ENCODE measurements at places on chromosomes 6 and 20.
A peak's percentile ranks its signal among the peaks of the same experiment; 100 is the strongest.

DNA sequence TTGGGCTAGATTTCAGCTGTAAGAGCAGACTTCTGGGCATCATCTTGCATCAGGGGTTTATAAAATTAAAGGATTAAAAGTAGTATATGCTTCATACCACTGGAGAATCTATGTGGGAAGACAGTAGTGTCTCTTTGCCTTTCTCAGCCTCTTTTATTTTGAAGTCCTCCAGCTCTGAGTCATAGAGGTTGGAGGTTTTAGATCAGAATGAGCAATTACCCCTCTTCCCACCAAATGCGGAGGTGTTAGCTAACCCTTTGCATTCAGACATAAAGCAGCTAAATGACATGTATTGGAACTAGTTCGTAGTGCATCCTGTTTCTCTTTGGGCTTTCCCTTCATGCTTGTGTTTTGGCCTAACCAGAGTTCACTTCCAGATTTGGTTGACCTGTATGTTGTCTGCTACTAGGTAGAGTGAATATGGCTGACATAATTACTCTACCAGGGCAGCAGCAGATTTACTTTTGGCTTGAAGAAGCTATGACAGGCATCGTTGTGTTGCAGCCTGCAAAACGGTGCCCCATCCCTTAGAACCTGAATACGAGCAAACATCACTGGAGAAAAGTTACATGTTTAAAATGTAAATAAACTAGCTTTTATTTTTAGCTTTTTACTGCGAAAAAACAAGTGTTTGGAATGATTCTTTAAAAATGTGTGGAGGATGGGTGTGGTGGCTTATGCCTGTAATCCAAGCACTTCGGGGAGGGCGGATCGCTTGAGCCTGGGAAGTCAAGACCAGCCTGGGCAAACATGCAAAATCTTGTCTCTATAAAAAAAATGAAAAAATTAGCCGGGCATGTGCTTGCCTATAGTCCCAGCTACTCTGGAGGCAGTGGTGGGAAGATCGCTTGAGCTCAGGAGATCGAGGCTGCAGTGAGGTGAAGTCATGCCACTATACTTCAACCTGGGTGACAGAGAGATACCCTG, 82.2 kb downstream of the MYO6 start:
- no peak for DNase-seq

- DNase-seq: peak; percentile 65
Measured at GRCh38 chr6:56359201-56359899, 112.0 kb upstream of the COL21A1 start.

GRCh38 chr6:143545976-143546547, 34.5 kb upstream of the FUCA2 start:
- no peak for DNase-seq

- DNase-seq: no peak
Measured at GRCh38 chr20:9483131-9483530, 31.3 kb upstream of the LAMP5 start.

- peak; percentile 24 for DNase-seq
Measured at GRCh38 chr6:138600726-138601125, 101.4 kb upstream of the NHSL1 start.

GRCh38 chr6:131167773-131168172, 32.5 kb downstream of the AKAP7 start:
- DNase-seq: no peak

Data from NCI-H1417 (cell line).